ENCODE measurements at places on chromosomes 7 and 10. TPM values are rescaled to one million over a fixed set of nuclear protein-coding genes. Genes with fewer than 3 reads are reported as not detected.

Gene INTS15
- total RNA-seq = 33.4 TPM

Gene TTYH3
- 36.4 TPM for total RNA-seq

Gene RARRES2
- total RNA-seq = not detected

Gene TACC2
- not detected for total RNA-seq

Gene MEST
- 3.5 TPM for total RNA-seq

Gene PLAU
- 0.43 TPM for total RNA-seq

Gene ITGB1
- total RNA-seq = 52.3 TPM

Gene CYP2E1
- total RNA-seq = 0.83 TPM

Gene A1CF
- total RNA-seq = not detected

Gene PARD3
- total RNA-seq = 3.7 TPM

Gene CPXM2
- not detected for total RNA-seq

Gene LIPM
- total RNA-seq = not detected

Gene VAX1
- total RNA-seq = not detected

Gene DUS4L
- 16.3 TPM for total RNA-seq

Gene EIF5AL1
- total RNA-seq = 0.10 TPM

Gene HOXA11
- total RNA-seq = 0.09 TPM

Gene UTF1
- total RNA-seq = 0.21 TPM

Gene FAM237B
- total RNA-seq = not detected

Gene GLI3
- total RNA-seq = 0.29 TPM

Gene GHRHR
- not detected for total RNA-seq

Gene SYT15
- not detected for total RNA-seq

Gene SH2D4B
- total RNA-seq = 0.46 TPM

Gene CACNA2D1
- 0.46 TPM for total RNA-seq

Gene ZDHHC16
- total RNA-seq = 35.5 TPM

Gene OR6B1
- not detected for total RNA-seq

Gene LRRN3
- total RNA-seq = 24.0 TPM
